Renal cortical epithelial cell (primary cell): ENCODE measurements at places on chromosomes 16 and 17. TPM values are rescaled to one million over a fixed set of nuclear protein-coding genes. Genes with fewer than 3 reads are reported as not detected.
A peak's percentile ranks its signal among the peaks of the same experiment; 100 is the strongest.

GRCh38 chr17:66713533-66714042, 121.3 kb upstream of the CACNG5 start:
- DNase-seq, result peak; percentile 64

GRCh38 chr17:6388416-6388815, 46.5 kb downstream of the AIPL1 start:
- no peak for DNase-seq

The HSPB9 gene
- not detected in 2 replicates for total RNA-seq

The CCL16 gene
- total RNA-seq, result not detected in 2 replicates

DNA sequence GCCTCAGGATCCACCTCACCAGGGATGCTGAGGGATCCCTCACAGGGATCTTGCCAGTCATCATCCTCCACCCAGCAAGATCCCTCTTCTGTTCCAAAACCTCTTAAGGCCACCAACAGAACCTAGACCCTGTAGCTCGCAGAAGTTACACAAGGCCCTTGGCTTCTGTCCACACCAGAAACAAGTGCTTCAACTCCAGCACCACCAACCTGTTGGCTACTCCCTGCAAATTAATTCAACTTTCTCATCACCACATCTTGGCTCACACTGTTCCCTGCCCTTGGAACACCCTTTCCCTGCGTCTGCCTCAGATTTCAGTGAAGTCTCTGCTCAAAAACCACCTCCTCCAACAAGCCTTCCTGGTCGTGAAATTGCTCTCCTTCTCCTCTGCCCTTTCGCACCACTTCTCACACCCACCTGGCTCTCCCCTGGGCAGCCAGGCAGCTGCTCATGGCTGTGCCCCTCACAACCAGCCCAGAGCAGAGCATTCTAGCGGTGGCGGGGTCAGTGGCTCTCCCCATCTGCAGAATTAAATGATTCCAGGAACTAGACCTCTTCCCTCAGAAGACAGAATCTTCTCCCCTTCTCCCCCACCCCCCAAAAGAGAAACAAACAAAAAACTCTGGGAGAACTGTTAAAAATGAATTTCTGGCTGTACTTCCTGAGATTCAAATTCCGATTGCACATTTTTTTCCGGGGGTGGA, 1.8 kb downstream of the PLLP start:
- no peak for DNase-seq

The LGALS9C gene
- not detected in 2 replicates for total RNA-seq

The NOTUM gene
- total RNA-seq, result 0.05 TPM in 1 of 2 replicates, not detected in the other

DNA sequence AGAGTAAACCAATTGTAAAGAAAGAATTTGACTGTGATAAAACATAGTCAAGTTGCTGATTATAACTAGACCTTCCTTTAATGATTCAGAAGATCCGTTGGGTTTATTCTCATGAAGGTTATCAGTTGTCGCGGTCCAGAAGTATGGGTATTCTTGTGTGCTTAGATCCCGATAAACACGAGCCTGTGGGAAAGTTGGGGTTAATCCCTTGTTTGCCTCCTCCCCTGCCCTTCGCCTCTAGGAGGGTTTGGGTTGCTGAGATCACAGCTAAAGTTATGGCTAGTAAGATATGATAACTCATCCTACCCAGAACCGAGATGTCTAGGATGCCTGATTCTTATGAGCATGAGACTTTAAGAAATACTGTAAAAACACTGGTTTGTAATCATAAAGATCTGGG, 66.8 kb downstream of the GPRC5B start:
- no peak for DNase-seq

DNA sequence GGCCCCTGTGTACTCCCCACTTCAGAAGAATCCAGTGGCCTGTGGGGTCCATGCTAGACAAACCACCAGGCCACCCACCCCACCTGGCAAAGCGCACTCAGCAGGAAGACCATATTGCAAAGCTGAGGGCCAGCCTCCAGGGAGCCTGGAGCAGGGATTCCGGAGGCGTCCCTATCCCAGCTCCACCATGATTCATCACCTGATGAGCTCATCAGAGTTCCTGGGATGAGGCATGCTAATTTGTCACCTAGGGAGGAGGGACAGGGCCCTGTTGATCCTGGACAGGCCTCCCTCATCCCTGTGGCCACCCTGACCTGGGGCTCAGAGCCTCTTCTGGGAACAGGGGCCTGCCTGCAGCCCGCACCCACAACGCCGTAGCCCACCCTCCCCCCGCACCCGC, 131.6 kb upstream of the PLCG2 start:
- DNase-seq, result peak; percentile 65

- no peak for DNase-seq
These were observed 27.0 kb upstream of the MRPS23 start for GRCh38 chr17:57876866-57877237.

The C1QTNF1 gene
- 26.1 and 34.9 TPM in 2 replicates for total RNA-seq

The PIRT gene
- total RNA-seq, result not detected in 2 replicates

The MED9 gene
- total RNA-seq, result 10.6 and 22.5 TPM in 2 replicates

DNA sequence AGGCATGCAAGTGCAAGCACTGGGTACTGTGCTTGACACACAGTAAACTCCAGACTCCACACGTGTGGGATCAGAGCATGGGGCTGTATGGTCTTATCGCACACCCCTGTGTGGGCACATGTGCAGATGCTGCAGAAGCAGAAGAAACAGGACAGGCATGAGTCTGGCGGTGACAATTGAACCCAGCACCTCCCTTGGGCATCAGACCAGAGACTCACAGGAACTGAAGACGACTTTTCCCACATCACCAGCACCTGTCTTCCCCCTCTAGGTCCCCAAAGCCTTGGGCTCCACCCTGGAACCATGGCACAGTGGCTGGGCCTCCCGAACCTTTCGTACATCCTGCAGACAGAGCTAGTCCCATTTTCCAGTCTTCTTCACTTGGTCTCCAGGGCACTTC, 126.4 kb upstream of the CDH5 start:
- DNase-seq, result no peak

GRCh38 chr17:33459078-33459940, 166.2 kb upstream of the ASIC2 start:
- DNase-seq, result peak; percentile 83

GRCh38 chr17:14150619-14151018, 81.3 kb downstream of the COX10 start:
- DNase-seq, result no peak

GRCh38 chr16:69870761-69871160, 80.4 kb upstream of the CLEC18A start:
- DNase-seq, result no peak

DNA sequence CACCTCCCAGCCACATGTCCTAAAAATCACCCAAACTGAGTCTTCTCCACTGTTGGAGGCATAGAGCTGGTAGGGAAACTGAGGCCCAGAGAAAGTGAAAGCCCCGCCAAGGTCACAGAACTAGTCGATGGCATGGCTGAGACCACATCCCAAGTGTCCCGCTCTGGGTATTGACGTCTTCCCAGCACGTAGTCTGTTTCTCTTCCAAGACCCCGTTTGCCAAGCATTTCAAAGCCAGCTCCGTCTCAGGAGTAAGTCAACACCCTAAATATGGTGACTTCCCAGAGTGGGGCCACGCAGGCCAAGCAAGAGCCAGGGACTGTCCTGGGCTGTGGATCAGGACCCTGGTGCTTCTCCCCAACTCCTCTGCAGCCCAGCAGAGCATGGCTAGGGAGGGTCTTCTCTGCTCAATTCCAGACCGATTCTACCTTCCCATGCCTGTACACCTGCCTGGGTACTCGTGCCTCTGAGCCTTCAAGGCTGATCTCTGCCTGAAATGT, 19.7 kb downstream of the PITPNM3 start:
- no peak for DNase-seq

DNA sequence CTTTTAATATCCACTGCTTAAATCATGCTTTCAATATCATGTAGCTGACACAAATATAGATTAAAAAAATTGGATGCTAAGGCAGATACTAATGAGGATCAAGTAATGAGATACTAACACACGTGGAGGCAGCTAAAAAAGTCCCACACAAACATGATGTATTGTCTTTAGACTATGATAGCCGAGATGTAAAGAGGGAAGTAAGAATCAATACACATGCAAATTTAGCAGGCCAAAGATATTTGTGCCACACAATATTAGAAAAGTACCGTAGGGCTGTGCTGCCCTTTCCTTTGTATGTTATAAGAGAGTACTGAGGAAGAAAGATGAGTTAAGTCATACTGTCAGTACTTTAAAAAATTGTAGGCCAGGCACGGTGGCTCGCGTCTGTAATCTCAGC, 51.4 kb upstream of the STAC2 start:
- DNase-seq, result no peak

- DNase-seq, result no peak
These were observed 46.7 kb downstream of the FOXL1 start for GRCh38 chr16:86625029-86625428.

DNA sequence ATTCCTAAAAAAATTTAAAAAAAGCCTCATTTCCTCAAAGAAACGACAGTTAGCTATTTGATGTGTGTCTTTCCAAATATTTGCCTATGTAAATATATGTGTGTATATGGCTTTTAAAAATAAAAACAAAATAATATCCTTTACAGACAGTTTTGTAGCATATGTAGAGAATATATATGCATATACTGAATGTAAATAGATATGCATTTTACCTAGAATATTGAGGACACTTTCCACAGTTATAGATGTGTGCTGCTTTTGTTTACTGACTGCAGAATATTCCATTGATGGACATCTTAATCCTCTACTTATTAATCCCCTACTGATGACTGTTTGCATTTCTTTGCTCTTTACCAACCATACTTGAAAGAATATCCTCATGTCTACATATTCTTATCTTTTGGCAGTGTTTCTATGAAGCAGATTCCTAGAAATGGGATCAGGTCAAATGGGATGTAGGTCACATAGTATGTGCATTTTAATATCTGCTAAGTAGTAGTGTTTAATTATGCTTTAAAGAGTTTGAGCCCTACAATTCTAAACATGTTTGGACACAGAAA, 3.3 kb downstream of the CCL3L1 start:
- no peak for DNase-seq

GRCh38 chr16:67179421-67180080, 4.2 kb downstream of the MATCAP1 start:
- DNase-seq, result no peak

DNA sequence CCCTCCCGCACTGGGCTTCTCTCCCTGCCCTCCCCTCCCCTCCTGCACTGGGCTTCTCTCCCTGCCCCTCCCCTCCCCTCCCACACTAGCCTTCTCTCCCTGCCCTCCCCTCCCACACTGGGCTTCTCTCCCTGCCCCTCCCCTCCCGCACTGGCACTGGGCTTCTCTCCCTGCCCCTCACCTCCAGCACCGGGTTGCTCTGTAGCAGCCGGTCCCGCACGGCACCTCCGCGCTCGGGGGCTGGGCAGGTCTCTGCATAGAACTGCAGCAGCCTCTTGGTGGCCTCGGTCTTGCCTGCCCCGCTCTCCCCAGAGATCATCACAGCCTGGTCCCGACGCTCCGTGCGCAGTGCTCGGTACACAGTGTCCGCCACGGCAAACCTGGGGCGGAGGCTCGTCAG, 9.8 kb downstream of the MYO1C start:
- no peak for DNase-seq

The HCRT gene
- not detected in 2 replicates for total RNA-seq

GRCh38 chr17:11176549-11176948, 64.5 kb upstream of the SHISA6 start:
- no peak for DNase-seq

- DNase-seq, result peak; percentile 91
These were observed 12.4 kb downstream of the SNTB2 start for GRCh38 chr16:69199382-69199781.

DNA sequence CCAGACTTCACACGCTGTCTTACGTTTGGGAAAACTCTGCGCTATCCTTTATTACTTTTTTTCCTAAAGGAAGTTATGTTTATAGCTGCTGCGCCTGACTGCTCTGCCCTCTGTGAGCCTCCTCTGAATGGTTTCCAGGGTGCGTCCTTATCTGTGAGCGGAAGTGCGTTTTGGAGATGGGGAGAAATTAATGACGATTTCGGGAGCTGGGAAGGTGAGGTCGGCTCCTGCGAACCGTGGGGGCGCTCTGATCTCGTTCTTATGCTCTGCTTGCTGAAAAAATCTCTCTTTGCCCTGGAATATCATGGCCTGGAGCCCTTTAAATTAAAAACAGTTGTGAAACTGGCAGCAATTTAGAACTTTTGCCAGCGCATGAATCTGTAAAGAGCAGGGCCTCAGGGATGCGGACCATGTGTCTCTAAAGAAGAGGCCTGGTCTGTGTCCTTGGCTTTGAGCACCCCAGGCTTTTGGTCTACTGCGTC, 135.7 kb upstream of the ZFHX3 start:
- DNase-seq, result no peak

The HAS3 gene
- total RNA-seq, result 15.5 and 22.8 TPM in 2 replicates

- peak; percentile 26 for DNase-seq
These were observed 26.5 kb upstream of the LASP1NB start for GRCh38 chr17:38898812-38899348.

DNA sequence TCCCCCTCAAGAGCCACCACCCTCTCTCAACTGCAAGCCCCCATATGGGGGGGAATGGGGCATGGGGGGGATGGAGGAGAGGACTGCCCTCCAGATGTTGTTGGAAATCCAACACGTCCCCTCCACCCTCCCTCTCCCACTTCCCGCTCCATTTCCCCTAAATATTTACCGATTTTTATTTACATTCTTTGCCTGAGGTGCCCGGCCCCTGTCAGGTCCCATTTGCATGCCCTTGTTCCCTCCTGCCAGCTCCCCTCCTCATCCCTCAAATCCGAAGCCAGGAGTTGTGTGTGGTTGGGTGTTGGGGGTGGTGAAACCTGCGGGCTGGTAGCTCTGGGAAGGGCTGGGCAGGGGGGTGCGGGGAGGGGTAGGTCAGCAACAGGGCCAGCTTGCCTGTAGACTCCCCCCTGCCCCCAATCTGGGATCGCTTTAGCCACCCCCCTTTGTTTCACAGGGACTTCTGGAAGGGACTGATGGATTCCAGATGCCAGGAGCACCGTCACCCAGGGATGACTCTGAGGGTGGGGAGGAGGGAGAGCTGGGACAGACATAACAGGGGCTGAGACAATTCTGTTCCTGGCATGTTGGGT, 39.7 kb upstream of the NGFR start:
- DNase-seq, result no peak

- DNase-seq, result peak; percentile 63
These were observed at the start of gene PLSCR3 for GRCh38 chr17:7394452-7395191. Gene PLSCR3, minus strand, starts transcription at chr17:7394525. Its CDS starts 415 bp downstream, at chr17:7394110.

DNA sequence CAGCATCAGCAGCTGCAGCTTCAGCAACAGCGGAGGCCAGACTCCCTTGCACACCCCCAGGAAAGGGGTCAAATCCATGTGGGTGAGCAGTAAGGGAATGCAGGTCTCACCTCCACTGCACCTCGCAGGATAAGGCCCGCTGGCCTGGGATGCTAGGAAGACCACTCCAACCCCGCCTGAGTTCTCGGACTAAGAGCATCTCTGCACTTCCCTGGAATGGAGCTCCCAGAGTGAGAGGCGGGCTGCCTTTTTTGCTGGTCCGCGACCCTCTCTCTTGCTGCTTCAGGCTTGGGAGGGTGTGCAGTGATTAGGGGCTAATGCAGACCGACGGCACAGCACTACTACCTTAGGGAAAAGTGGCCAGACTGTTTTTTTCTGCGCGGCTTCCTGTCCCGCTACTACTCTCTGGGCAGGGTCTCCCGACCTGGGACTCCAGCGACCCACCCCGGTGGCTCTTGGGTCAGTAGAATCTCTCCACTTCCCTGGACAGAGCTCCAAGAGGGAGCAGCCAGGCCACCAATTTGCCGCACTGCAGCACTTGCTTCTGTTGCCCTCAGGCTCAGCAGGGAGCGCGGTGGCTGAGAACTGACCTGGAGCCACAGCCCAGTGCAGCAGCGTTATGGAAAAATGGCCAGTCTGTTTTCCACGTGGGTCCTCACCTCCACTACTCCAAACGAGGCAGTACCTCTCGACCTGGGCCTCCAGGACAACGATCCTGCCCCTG, 480.4 kb downstream of the CDH8 start:
- no peak for DNase-seq

- no peak for DNase-seq
These were observed 91.4 kb upstream of the CACNG5 start for GRCh38 chr17:66743511-66743910.

The GCGR gene
- not detected in 2 replicates for total RNA-seq
